CD4-positive, alpha-beta T cell (primary cell): ENCODE measurements at places on chromosomes 3 and 15. TPM values are rescaled to one million over a fixed set of nuclear protein-coding genes. Genes with fewer than 3 reads are reported as not detected.

DNA sequence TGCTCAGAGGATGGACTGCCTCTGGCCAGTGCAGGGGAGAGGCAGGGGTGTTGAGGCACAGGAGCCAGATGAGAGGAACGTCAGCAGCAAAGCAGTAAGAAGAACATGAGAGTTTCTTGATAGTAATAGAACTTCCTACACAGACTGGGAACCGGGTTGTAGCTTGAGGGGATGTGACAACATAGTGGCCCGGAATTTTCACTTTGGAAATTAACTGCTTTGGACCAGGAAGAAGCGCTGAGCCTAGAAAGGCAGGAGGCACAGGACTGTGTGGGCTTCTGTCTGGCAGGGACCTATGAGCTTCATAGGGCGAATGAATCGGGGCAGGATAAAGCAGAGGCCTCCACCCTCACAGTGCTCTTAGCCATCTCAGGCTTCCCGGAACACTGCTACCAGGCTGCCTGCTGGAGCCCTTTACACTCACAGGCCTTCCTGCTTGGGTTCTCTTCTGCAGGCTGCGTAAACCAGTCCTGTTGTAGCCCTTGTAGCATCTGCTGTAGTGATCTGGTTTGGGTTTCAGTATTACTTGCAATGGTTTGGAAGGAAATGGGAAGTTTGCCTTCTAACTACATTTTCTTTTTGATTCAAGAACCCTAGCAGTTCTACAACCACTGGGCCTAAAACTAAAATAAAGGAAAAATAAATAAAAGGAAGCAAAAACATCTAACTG lies 3.3 kb upstream of the ADPGK start:
- no peaks in the 10 kb centered on the region for H3K36me3 ChIP-seq
- no peak overlapping the region for H3K4me3 ChIP-seq
- no peak for DNase-seq
- no peaks in the 10 kb centered on the region for H3K27me3 ChIP-seq

GRCh38 chr3:127247292-127247691 lies 40.6 kb downstream of the PRR20G start:
- no peaks in the 10 kb centered on the region for H3K4me1 ChIP-seq
- no peaks in the 10 kb centered on the region for H3K36me3 ChIP-seq
- H3K27me3 ChIP-seq = no peaks in the 10 kb centered on the region
- no peak overlapping the region for H3K27ac ChIP-seq
- no peak for DNase-seq

GOLGA6D gene
- total RNA-seq = not detected

- peaks cover 79% of the 10 kb centered on the region for H3K36me3 ChIP-seq
- no peak for DNase-seq
- H3K4me3 ChIP-seq = no peak overlapping the region
- no peaks in the 10 kb centered on the region for H3K4me1 ChIP-seq
- H3K27ac ChIP-seq = no peak overlapping the region
Measured at GRCh38 chr3:37323494-37323893, 149.1 kb upstream of the LRRFIP2 start.

SLC24A5 gene
- total RNA-seq = not detected

DNA sequence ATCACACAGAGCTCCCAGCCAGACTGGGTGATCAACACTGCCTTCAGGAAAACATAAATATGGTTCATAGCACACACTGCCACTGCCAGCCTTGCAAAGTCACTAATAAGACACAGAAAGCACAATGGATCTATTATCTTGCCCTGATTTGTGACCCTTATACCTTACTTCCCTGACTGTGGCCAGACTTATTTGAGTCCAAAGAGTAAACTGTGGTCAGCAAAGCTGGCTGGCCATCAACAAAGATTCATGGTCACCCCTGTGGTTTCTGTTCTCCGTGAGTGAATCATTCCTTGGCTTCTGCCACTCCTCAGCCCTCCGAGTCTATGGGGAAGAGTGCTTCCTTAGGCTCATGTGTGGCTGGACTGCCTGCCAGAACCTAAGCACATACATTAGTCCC lies 437.7 kb downstream of the RAP2B start:
- no peaks in the 10 kb centered on the region for H3K27me3 ChIP-seq
- H3K36me3 ChIP-seq = no peaks in the 10 kb centered on the region
- H3K27ac ChIP-seq = no peak overlapping the region

GRCh38 chr15:40238532-40239403 lies at the start of gene PAK6:
TSS of gene PAK6 (plus strand) at chr15:40239063. CDS start at chr15:40264786, 25,723 bp downstream.
- no peak within 1 kb of the TSS for H3K27ac ChIP-seq
- H3K36me3 ChIP-seq = no peaks in the 10 kb centered on the region
- no peak within 1 kb of the TSS for H3K4me3 ChIP-seq

DNA sequence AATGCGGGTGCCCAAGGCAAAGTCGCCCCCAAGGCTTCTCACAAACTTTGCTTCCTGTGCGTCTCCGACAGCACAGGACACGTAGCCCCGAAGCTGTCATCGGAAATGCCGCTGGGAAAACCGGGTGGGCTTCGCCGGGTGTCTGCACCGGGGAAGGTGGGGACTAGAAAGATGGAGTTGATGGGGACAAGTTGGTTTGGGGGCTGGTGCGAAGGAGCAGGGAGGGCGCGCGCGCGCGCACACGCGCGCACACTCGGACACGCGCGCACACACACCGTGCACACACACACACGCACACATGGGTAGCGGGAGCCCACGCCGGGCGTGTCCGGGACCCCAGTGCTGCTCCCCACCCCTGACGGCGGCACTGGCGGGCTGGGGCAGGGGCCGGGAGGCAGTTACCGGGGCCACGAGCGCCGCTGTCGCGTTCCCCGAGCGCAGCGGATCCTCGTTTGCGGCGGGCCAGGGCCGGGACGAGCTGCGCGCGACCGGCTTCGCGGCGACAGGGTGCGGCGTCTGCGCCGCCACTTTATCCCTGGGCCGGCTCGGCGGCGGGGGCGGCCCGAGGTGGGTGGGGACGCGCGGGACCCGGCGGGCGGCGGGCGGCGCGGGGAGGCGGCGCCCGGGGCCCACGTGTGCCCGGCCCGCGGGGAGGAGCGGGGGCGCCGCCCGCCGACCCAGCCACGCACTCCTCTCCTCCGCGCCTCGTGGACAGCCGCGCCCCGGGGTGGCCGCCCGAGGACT lies 539 bp upstream of the MGLL start:
- peaks cover 8% of the 10 kb centered on the region for H3K4me1 ChIP-seq
- H3K27me3 ChIP-seq = peaks cover 26% of the 10 kb centered on the region
- peak; percentile 31 for DNase-seq
- H3K27ac ChIP-seq = no peak overlapping the region
- H3K36me3 ChIP-seq = no peaks in the 10 kb centered on the region

DNA sequence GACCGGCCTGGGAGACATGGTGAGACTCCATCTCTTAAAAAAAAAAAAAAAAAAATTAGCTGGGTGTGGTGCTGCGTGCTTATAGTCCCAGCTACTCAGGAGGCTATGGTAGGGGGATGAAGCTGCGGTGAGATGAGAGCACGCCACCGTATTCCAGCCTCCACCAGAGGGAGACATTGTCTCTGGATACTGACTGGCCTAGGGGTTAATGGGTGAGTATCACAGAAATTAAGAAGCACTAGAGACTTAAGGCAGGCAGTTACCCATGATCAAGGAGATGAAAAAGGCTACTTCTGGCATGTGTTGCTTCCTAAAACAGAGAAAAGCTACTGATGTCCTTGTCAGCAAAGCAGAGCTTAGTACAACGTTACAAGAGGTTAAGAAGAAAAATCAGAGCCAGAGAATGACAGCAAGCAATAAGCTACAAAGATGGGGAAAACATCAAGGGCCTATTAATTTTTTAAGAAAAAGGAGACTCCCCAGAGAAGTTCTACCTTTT lies 8.6 kb downstream of the TFRC start:
- no peaks in the 10 kb centered on the region for H3K27me3 ChIP-seq
- peak; percentile 56 for DNase-seq
- peaks cover 83% of the 10 kb centered on the region for H3K36me3 ChIP-seq
- H3K27ac ChIP-seq = no peak overlapping the region

WDR93 gene
- not detected for total RNA-seq

MGLL gene
- 0.28 TPM for total RNA-seq

AQP9 gene
- 0.31 TPM for total RNA-seq

- H3K36me3 ChIP-seq = no peaks in the 10 kb centered on the region
- no peaks in the 10 kb centered on the region for H3K4me1 ChIP-seq
- H3K4me3 ChIP-seq = no peak overlapping the region
- H3K27ac ChIP-seq = no peak overlapping the region
- no peaks in the 10 kb centered on the region for H3K27me3 ChIP-seq
Measured at GRCh38 chr15:89926158-89926557, 13.4 kb upstream of the ARPIN start.

DNA sequence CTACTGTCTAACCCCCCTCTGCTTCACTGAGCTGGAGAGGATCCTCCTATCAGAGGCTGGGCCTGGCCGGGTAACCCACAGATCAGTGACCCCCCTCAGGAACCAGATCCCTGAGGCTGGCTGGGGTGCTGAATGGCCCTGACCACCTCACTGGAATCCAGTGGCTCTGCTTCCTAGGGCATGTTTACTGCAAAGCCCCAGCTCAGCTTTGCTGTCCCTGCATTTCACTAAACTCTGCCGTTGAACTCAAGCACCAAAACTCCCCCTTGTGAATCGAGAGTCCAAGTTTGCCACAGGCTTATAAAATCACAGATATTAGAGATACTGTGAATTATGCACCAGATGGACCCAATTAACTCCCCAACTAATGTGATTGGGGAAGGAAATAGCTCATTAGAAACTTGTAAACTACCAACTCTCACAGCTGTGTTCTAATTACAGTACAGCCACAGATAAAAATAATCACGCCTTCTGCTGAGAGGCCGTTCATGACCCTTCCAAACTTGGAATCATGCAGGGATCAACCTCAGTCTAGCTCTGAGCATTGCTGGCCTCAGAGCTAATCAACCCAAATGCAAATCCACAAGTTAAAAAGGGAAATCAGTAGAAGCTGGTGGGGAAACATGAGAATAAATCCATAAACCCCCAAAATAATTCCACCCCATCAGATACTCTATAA lies 47.0 kb downstream of the OCA2 start:
- no peaks in the 10 kb centered on the region for H3K4me1 ChIP-seq
- no peaks in the 10 kb centered on the region for H3K36me3 ChIP-seq
- H3K27ac ChIP-seq = no peak overlapping the region
- no peaks in the 10 kb centered on the region for H3K27me3 ChIP-seq

GRCh38 chr3:141779667-141780066 lies 16.5 kb downstream of the GRK7 start:
- no peak overlapping the region for H3K4me3 ChIP-seq
- DNase-seq = no peak
- H3K27me3 ChIP-seq = no peaks in the 10 kb centered on the region
- no peaks in the 10 kb centered on the region for H3K36me3 ChIP-seq
- H3K4me1 ChIP-seq = no peaks in the 10 kb centered on the region

DNA sequence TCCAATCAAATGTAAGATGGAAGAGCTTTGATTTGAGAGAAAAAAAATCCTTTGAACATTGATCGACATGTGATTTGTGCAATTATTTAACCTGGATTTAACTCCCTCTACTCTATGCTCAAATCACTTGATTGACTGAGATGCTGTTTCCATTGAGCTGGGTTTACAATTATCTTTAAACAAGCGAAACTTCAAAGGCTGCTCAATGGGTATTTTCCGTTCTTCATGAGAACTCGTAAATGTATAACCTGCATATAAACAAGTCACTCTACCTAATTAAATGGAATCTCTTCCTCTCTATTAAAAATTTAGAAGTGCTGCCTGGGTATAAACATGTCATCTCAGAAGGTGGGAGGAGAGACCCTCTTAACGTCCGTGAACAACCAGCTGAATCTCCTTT lies 71.9 kb downstream of the ANXA2 start:
- H3K36me3 ChIP-seq = no peaks in the 10 kb centered on the region
- no peaks in the 10 kb centered on the region for H3K4me1 ChIP-seq
- H3K27me3 ChIP-seq = peaks cover 23% of the 10 kb centered on the region
- no peak overlapping the region for H3K27ac ChIP-seq
- DNase-seq = no peak

P2RY12 gene
- not detected for total RNA-seq

NR1I2 gene
- total RNA-seq = 0.25 TPM

TMCO5A gene
- not detected for total RNA-seq
